ENCODE measurements at places on chromosomes 1 and 21. TPM values are rescaled to one million over a fixed set of nuclear protein-coding genes. Genes with fewer than 3 reads are reported as not detected.

The DISP3 gene
- 0.34 TPM for total RNA-seq

The RUNX1 gene
- 84.0 TPM for total RNA-seq

The OR6K3 gene
- not detected for total RNA-seq

The EPHA2 gene
- total RNA-seq = 58.9 TPM

The WDR64 gene
- total RNA-seq = not detected

The CELA3B gene
- not detected for total RNA-seq

DNA sequence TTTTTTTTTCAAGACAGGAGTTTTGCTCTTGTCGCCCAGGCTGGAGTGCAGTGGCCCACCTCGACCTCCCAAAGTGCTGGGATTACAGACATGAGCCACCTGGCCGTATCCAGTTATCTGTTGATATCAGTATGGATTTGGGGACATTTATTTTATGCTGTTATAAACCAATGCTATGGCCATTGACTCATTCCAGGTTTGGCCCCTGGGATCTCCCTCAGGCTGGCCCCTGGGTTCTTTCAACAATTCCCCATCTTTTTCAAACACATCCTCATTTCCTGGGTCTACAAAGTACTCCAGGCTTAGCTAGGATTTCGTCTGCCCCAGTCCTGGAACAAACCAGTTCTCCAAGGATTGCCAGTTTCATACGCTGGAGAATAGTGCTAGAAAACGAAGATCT, 44.1 kb downstream of the WDR4 start:
- no peak for DNase-seq

DNA sequence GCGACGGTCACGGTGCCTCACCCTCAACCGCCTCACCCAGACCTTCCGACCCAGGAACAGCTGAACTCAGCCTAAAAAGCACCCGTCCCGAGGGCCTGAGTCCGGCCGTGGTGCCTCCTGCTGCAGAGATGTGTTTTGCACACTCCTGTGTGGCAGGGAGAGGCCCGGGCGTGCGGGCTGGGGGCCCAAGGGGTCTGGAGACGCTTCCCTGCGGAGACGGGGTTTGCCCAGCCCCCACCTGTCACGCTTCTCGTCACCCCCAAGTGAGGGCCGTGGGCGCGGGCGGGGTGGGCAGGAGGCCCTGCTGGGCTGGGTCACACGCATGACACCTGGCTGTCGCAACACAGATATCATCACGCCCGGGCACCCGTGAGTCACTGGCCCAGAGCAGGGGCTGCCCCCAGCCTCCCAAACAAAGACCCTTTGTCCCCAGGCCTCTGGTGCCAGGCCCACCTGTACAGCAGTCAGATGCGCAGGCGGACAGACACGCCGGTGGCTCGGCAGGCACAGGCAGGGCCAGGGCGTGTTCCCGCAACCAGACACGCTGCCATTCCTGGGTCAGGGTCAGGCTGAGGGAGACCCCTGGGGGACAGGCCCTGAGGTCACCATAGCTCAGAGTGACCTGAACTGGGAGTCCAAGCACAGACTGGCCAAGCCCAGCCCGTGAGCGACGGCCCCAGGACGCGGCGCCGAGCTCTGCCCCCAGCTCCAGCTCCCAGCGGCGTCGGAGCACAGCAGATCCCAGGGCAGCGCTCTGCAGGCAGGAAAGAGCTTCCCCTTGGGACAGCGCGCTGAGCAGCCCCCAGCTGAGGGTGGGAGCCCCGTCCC, 6.1 kb downstream of the B3GALT6 start:
- DNase-seq = no peak

DNA sequence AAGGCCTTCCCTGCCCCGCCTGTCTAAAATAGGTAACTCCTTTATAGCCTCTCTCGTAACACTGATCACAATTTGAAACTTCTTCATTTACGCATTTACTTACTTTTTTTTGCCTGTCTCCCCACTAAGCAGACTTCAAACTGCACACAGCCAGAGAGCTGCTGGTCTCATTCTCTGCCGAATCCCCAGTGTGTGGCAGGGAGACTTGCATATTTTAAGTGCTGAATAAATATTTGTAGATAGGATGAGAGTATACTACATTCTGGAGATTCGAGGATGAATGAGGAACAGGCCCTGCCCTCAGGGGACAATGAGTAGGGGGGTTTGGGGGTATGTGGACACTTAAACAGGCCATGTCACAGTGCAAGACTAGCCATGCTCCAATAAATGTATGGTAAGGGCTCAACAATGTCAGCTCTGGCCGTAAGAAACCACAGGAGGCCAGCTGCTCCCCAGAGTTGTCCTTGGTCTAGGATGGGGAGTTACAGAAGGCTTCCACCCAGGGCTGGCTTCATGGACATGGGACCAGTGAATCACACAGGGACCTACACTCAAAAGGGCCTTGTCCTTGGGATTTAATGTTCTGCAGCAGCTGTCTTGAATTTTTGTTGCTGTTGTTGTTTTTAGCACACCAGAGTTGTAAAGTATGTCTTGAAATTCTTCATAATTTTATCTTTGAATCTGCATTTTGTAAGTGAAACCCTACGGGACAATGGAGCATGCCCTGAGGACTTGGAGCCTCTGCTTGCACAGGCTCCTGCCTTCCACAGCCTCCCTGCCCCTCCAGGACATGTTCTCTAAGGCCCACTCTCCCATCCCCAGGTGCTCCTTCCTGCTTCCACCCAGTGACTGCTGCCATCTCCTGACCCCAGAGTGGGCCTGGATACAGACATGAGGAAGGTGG, 8.5 kb downstream of the DIO1 start:
- DNase-seq = no peak

GRCh38 chr1:77322061-77322900, 40.5 kb downstream of the AK5 start:
- no peak for DNase-seq

GRCh38 chr1:2801535-2802291, at the start of gene TTC34:
Gene TTC34, minus strand, starts transcription at chr1:2801693. Its CDS starts 866 bp downstream, at chr1:2800827.
- DNase-seq = no peak

DNA sequence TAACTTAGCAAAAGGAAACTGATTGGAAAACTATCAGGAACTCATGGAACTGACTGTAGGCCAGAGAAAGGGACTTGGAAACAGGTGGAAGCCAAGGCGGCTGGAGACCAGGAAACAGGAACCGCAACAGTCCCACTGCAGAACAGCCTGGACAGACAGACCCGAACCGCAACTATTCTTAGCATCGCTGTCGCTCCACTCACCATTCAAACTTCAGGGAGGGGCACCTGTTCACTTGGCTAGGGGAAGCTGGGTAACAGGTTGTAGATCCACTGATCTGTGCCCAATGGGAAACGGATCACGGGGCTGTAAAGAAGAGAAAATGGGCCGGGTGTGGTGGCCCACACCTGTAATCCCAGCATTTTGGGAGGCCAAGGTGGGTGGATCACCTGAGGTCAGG, 61.9 kb downstream of the CLSTN1 start:
- no peak for DNase-seq

- peak; percentile 45 for DNase-seq
Measured at GRCh38 chr1:227317523-227318015, 723 bp downstream of the CDC42BPA start.

GRCh38 chr1:109485001-109485400, 1.3 kb downstream of the ATXN7L2 start:
- no peak for DNase-seq

GRCh38 chr1:168057921-168058320, 78.8 kb downstream of the GPR161 start:
- no peak for DNase-seq

GRCh38 chr1:180966312-180966711, 53.6 kb downstream of the KIAA1614 start:
- no peak for DNase-seq

DNA sequence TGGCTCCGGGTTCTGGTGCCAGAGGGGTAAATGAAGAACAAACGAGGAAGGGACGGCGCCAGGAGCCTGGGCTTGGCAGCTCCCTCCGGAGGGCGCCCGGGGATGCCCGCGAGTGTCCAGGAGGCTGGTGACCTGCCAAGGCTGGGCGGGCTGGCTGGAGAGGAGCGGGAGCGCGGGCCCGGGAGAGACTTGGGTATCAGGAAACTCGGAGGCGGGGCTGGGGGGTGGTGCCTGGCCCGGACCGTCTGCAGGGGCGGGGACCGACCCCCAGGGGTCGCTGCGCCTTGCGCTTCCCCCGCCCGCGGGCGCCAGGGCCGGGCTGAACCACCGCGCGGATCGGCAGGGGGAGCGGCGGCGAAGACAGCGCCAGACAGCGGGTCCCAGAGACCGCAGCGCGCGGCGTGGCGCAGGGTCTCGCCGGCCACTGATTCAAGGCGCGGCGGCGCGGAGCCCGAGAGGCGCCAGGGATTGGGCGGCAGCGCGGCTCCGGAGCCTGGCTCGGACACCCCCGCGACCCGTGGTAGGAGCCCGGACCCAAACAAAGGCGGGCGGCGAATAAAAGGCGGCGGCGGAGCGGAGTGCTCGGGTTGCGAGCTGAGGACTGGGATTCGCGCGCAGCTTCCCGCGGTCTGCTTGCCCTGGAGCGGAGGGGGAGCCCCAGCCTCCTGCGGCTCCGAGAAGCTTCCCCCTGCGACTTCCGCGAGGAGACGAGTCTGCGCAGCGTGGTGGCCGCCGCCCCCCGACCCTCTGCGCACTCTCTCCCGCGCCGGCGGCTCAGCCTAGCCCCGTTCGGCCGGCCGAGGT, at the start of gene DISP3:
Gene DISP3, plus strand, starts transcription at position 585 of the 804 bp plus-strand sequence. CDS start 21,838 bp downstream, outside the sequence.
- peak; percentile 46 for DNase-seq

DNA sequence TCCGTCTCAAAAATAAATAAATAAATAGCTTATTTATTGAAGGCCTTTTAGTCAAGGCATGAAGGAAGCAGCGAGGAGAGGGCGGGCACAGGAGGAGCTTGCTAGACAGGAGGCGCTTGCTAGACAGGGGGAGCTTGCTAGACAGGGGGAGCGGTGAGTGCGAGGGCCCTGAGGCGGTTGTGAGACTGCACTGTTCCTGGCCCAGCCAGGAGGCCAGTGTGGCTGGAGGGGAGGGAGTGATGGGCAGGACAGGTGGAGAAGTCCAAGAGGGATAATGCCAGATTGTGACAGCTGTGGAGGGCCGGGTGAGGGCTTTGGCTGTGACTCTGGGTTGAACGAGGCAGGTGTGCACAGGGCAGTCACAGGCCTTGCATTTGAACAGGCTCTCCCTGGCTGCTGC, 18.2 kb downstream of the KIF17 start:
- peak; percentile 69 for DNase-seq

- DNase-seq = no peak
Measured at GRCh38 chr21:33414068-33414467, 10.9 kb downstream of the IFNGR2 start.

DNA sequence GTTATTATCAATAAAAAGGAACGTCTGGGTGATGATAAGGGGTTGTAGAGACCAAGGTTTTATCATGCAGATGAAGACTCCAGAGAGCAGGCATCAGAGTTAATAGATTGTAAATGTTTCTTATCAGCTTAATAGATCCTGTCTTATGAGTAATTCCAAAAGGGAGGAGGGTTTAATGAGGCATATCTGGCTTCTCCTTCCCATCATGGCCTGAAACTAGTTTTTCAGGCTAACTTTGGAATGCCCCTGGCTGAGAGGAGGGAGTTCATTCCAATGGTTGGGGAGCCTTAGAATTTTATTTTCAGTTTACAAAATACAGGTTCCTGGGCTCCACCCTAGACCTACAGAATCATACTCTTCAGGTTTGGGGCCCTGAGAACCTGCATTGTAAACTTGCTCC, 13.5 kb downstream of the PLA2G2D start:
- DNase-seq = no peak

GRCh38 chr21:40270047-40270446, 402.8 kb downstream of the PCP4 start:
- no peak for DNase-seq

- no peak for DNase-seq
Measured at GRCh38 chr1:14255233-14255632, 343.3 kb upstream of the KAZN start.

DNA sequence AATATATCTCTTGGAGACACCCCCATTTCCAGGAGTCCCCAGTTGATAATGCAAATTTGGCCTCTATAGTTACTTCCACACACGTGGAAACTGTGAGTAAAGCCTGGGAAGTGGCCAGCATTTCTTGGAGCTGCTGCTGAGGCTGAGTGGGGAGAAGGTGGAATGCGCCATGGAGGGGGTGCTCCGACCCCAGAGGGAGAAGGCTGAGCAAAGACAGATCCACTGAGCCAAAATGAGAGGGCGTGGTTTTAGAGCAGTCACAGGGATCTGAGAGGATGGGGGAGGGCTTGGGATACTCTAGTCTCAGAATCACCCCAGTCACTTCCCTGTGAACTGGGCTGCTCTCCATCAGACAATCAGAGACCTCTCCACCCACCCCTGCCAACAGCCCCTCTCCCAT, 38.7 kb downstream of the TRIM62 start:
- no peak for DNase-seq
